DMS 273 treated with DMSO at 0.1 percent for 48 hours (cell line): ENCODE measurements at places on chromosomes 4 and X.

DNA sequence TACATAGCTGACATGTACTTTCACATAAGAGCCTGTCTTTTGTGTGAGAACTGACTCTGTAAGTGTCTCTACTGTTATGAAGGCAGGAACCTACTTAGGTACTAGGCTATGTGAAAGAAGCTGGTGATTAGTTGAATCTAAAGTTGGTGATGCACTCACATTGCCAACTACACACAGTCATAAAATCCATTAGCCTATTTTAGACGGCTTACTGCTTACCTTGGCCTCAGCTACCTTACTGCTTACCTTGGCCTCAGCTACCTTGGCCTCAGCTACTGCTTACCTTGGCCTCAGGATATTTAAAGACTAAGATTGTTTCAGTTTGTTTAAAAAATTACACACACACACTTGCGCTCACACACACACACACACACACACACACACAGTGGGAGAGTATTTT is 549.7 kb downstream of the IL1RAPL1 start:
- DNase-seq: no peak

DNA sequence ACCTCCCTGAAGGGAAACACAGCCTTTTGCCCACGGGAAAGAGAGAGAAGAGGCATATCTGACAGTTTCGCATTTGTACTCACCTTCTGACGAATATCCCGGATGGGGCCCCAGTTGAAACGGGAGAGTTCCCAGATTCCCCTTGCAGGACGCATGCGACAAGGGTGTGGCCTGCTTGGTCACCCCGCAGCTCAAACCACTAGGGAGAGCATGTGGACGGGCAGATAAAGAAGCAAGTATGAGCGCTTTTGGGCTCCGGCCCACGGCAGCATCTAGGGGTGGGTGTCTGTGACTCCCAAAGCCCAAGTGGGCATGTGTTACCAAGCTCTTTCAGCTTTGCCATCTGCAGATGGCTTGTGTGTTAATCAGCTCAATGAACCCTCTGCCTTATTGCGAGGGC is 70.1 kb upstream of the MED14 start:
- no peak for DNase-seq

DNA sequence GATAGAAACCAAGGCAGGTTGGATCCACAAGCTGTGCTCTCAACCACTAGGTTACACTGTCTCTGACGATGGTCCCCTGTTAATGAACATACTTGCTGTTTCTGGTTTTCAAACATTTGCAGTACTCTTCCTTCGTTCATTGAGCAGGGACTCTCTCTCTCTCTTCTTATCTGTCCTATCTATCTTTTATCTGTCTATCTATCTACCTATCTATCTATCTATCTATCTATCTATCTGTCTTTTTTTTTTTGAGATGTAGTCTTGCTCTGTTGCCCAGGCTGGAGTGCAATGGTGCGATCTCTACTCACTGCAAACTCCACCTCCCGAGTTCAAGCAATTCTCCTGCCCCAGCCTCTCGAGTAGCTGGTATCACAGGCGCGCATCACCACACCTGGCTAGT is 9.4 kb upstream of the CT47C1 start:
- DNase-seq: no peak

DNA sequence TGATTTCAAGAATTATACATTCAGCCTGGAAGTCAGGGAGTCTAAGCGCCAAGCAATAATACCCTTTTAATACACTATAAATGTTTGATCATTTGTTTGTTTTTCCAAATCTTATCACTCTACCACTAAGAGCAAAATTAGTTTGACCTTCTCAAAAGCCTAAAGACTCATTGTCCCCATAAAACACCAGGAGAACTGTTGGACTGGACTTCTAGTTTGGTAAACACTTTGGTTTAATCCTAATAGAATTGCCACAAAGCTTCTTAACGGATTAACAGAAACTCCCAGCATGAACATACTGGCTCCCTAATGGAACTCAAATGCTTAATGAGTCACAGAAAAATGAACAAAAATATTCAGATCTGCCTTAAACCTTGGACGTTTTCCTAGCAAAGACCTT is 34.9 kb downstream of the SYTL5 start:
- no peak for DNase-seq

GRCh38 chr4:95921470-95921869 is 81.6 kb downstream of the PDHA2 start:
- DNase-seq: no peak

DNA sequence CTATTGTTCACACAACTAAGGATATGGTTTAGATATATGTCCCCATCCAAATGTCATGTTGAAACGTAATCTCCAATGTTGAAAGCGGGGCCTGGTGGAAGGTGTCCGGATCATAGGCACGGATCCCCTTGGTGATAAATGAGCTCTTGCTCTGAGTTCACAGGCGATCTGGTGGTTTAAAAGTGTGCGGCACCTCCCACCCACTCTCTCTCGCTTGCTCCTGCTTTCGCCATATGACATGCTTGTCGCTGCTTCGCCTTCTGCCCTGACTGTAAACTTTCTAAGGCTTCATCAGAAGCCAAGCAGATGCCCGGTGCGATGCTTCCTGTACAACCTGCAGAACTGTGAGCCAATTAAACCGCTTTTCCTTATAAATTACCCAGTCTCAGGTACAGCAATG is 128.5 kb downstream of the NFKB1 start:
- no peak for DNase-seq

- DNase-seq: no peak
Measured at GRCh38 chrX:55026143-55026542, 4.6 kb downstream of the ALAS2 start.

DNA sequence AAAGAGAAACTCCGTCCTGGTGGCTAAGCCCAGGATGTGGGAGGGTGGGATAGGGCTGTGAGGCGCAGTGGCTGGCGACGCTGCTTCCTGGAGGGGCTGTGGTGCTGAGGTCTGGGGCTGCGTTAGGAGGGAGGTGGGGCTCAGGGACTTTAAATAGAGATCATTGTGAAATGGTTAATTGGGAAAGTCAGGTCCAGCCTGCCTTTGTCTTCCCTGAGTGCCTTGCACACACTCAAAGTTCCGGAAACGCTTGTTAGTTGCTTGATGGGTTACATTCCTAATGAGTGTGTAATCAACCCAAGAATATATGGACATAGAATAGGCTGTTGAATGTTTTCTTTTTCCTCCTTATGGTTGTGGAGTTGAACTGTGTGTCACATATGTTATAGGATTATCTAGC is 55.7 kb upstream of the CLDN34 start:
- DNase-seq: no peak

DNA sequence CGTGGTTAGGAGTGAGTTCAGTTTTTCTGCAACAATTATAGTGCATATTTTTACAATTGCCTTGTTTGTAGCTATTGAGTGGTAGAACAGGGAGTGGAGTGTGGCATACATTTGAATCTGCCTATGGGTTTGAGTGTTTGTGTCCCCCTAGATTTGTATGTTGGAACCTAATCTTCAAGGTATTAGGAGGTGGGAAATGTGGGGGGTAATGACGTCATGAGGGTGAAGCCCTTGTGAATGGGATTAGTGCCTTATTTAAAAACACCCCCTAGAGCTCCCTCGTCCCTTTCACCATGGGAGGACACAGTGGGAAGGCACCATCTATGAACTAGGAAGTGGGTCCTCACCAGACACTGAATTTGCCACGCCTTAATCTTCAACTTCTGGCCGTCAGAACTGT is 819.6 kb downstream of the NLGN4X start:
- DNase-seq: no peak

- no peak for DNase-seq
Measured at GRCh38 chrX:17805120-17805519, 56.0 kb downstream of the RAI2 start.

GRCh38 chrX:123771449-123772064 is 38.7 kb upstream of the THOC2 start:
- no peak for DNase-seq

- no peak for DNase-seq
Measured at GRCh38 chrX:78831523-78831922, 84.0 kb downstream of the LPAR4 start.

GRCh38 chr4:22803512-22803911 is 110.8 kb downstream of the GBA3 start:
- DNase-seq: no peak

- no peak for DNase-seq
Measured at GRCh38 chrX:41670112-41670511, 18.7 kb upstream of the GPR34 start.

- no peak for DNase-seq
Measured at GRCh38 chr4:82293304-82293703, 80.5 kb downstream of the HNRNPD start.

GRCh38 chr4:141375855-141376254 is 155.2 kb downstream of the ZNF330 start:
- no peak for DNase-seq

GRCh38 chr4:156146571-156146970 is 192.9 kb upstream of the CTSO start:
- DNase-seq: no peak

- no peak for DNase-seq
Measured at GRCh38 chr4:138400543-138400942, 158.4 kb upstream of the SLC7A11 start.

GRCh38 chrX:37830371-37830770 is 17.0 kb downstream of the DYNLT3 start:
- no peak for DNase-seq

GRCh38 chrX:17242470-17242869 is 132.5 kb upstream of the NHS start:
- peak; percentile 9 for DNase-seq

DNA sequence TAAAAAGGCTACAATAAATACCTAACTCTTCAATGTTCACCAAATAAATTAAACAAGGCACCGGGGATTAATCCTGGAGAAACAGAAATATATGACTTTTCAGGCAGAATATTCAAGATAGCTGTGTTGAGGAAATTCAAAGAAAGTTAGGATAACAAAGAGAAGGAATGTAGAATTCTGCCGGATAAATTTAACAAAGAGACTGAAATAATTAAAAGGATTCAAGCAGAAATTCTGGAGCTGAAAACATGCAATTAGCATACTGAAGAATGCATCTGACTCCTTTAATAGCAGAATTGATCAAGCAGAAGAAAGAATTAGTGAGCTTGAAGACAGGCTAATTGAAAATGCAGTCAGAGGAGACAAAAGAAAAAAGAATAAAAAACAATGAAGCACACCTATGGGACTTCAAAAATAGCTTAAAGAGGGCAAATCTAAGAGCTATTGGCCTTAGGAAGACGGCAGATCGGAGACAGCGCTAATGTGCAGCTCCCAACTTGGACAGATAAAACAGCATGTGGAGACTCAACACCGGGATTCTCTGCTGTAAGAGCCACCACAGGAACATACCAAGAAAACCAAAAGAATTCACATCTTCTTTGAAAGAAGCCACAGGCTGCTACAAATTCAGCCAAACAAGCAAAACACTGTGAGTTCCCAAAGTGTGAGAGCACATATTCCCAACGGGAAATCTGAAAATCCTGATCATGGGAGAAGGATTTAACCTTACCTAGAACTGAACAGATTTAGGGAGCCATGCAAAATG is 1290.9 kb downstream of the PCDH18 start:
- no peak for DNase-seq

- no peak for DNase-seq
Measured at GRCh38 chr4:183364025-183364424, 41.8 kb upstream of the CLDN24 start.

DNA sequence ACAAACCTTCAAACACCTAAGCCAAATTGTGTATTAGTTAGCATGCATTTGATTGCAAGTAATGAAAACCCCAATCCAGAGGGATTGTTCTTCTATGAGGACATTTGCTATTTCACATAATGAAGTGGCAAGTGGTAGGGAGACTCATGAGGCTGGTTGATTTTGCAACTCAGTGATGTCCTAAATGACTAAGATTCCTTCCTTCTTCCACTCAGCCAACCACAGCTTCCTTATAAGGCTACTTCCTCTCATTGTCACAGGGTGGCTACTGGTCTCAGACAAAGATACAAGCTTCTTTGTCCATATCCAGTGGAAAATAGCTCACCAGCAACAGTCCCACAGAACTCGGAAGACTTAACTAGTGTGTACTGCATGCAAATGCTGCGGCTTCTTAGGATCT is 5.3 kb upstream of the OTC start:
- no peak for DNase-seq

- DNase-seq: no peak
Measured at GRCh38 chr4:24210332-24210902, 320.6 kb upstream of the PPARGC1A start.

- no peak for DNase-seq
Measured at GRCh38 chr4:87165892-87166291, 54.5 kb downstream of the KLHL8 start.

- DNase-seq: no peak
Measured at GRCh38 chr4:55184600-55185523, 59.5 kb upstream of the KDR start.

- DNase-seq: no peak
Measured at GRCh38 chr4:76716020-76716419, 181.9 kb downstream of the SOWAHB start.

DNA sequence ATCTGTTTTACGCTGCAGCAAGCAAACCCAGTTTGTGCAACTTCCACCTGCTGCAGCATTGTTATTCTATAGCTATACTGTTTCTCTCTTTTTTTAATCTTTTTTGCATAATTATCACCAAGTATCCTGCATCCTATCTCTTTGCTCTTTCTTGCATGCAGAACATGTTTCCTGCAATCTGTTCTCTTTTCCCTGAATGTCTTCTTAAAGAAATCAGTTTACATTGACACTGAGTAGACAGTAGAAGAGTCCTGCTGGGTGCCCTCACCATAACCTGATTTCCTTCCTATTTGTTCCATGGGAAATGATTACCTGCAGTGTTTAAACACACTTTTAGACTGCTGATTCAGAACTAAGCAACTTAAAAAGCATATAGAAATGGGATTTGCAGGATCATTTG is 964.7 kb downstream of the PCDH19 start:
- DNase-seq: no peak

GRCh38 chr4:162782778-162783525 is 383.7 kb downstream of the NAF1 start:
- no peak for DNase-seq

DNA sequence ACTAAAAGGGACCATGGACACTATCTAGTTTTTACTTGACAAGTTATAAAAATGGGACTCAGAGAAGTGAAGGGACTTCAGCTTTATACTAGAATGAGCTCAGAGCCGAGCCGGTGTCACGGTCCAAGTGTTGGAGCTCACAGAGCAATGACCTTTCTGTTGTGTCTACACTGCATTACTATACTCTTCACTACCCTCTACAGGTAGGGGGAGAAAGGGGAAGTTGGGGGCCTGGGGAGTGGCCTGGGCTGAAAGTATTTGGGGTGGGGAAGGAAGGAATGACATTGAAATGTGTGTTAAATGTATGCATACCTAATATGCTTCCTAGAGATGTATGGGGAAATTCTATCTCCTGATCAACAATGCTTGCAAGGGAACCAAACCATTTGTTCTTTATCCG is 48.8 kb upstream of the HHIP start:
- no peak for DNase-seq

GRCh38 chrX:115232933-115233496 is 881 bp downstream of the LRCH2 start:
- no peak for DNase-seq

DNA sequence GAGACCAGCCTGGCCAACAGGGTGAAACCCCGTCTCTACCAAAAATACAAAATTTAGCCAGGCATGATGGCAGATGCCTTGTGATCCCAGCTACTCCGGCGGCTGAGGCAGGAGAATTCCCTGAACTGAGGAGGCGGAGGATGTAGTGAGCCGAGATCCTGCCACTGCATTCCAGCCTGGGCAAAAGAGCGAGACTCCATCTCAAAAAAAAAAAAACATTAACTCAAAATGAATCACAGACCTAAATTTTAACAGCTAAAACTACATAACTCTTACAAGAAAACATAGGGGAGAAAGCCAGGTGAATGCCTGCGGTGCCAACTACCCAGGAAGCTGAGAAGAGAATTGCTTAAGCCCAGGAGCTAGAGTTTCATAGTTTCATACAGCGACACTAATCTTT is 54.8 kb downstream of the TMEM165 start:
- no peak for DNase-seq

- DNase-seq: no peak
Measured at GRCh38 chr4:108700081-108700757, 49.8 kb downstream of the OSTC start.
